ENCODE measurements at places on chromosomes 2 and 18.
A peak's percentile ranks its signal among the peaks of the same experiment; 100 is the strongest.

DNA sequence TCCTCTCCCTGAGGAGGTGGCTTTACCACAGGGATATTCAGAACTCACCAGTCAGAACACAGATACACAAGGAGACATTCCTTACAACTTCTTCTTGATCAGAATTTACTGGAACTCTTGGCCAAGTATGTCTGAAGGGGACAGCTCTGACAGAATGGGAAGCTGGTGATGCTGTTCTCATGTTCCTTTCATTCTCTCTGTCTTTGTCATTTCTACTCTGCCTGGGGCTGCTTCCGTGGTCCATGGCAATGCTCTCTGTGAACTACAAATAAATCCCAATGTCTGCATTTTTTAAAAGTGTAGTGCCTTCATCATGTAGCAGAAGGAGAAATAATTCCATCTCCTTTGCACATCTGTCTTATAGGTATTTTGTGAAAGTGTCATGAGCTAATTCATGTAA lies 730.3 kb downstream of the CNTNAP5 start:
- H3K27ac ChIP-seq, result no peak overlapping the region
- no peak for DNase-seq
- H3K36me3 ChIP-seq, result no peaks in the 10 kb centered on the region
- H3K4me3 ChIP-seq, result no peak overlapping the region

- H3K36me3 ChIP-seq, result no peaks in the 10 kb centered on the region
- no peak overlapping the region for H3K4me3 ChIP-seq
- no peak for DNase-seq
- no peaks in the 10 kb centered on the region for H3K4me1 ChIP-seq
These were observed 415.3 kb upstream of the ZEB2 start for GRCh38 chr2:144935191-144935590.

DNA sequence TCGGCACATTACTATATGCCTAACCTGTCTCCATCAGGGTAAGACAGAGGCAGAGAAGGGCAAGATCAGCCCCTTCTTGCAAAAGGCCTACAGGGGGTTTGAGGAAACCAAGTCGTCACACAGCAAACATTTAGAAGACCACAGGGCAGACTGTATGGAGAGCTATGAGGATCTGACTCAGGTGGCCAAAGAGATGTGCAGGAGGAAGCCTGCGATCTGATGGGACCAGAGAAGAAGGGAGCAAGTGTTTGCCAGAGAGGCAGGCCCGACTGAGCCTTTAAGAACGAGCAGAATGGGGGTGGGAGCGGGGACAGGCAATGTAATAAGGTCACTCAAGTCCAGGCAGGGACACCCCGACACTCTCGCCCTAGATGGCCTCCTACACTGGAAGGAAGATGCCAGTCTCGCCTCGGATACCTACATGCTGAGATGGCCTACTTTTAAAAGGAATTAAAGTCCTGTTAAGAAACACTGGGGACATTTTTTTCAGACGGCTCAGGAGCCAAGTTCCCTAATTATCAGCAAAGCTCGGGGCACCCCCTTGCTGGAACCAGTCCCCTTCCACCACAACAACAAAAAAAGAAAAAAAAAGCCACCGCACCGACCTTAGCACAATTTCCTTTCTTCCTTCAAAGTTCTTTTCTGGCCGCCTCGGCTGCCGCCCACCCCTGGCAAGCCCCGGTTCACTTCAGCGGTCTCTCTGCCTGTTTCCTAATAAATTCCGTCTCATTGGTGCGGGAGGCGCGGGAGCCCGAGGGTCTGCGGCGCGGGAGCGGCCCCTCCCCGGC lies 1.5 kb downstream of the SFXN5 start:
- no peak for DNase-seq
- H3K4me1 ChIP-seq, result peaks cover 27% of the 10 kb centered on the region
- peaks cover 2% of the 10 kb centered on the region for H3K36me3 ChIP-seq
- H3K4me3 ChIP-seq, result peak overlapping the region; percentile 93
- no peaks in the 10 kb centered on the region for H3K27me3 ChIP-seq

GRCh38 chr2:68379184-68379708 lies 14.2 kb downstream of the PLEK start:
- peaks cover 8% of the 10 kb centered on the region for H3K4me1 ChIP-seq
- peak overlapping the region; percentile 2 for H3K4me3 ChIP-seq
- no peaks in the 10 kb centered on the region for H3K27me3 ChIP-seq
- peak overlapping the region; percentile 5 for H3K27ac ChIP-seq

GRCh38 chr2:222169346-222169745 lies 129.5 kb downstream of the PAX3 start:
- H3K27ac ChIP-seq, result no peak overlapping the region
- H3K4me1 ChIP-seq, result no peaks in the 10 kb centered on the region
- H3K27me3 ChIP-seq, result no peaks in the 10 kb centered on the region
- no peak overlapping the region for H3K4me3 ChIP-seq

GRCh38 chr2:11764359-11764758 lies 17.9 kb downstream of the LPIN1 start:
- H3K36me3 ChIP-seq, result peaks cover 12% of the 10 kb centered on the region
- H3K4me3 ChIP-seq, result no peak overlapping the region
- H3K27ac ChIP-seq, result peak overlapping the region; percentile 80
- no peaks in the 10 kb centered on the region for H3K27me3 ChIP-seq
- H3K4me1 ChIP-seq, result peaks cover 37% of the 10 kb centered on the region

DNA sequence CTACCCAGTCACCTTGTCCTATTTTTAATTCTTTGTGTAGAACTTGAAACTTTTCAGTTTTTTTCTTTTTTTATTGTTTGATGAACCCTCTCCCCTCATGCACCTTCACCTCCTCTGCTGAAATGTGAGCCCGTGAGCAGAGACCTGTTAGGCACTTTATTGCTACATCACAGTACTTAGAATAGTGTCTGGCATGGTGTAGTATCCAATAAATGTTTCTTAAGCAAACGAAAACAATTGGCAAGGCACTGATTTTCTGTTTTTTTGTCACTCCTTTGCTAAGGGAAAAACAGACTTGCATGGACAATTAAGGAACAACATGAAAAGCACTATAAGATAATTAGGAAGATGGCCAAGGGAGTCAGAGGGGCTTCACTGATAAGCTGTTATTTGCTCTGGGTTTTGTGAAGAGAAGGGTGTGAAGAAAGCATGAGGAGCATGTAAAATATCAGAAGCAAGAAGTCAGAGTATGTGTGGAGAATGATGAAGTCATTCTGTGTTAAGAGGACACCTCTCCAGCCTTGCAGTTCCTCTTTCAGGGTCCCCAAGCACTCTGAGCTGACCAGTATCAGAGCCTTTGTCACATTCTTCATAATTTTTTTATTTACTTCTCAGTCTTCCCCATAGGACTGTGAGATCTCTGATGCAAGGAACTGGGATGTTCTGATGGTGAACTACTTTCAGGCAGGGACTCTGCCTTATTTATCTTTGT lies 99.7 kb upstream of the CAVIN2 start:
- H3K4me3 ChIP-seq, result no peak overlapping the region
- DNase-seq, result no peak
- peaks cover 43% of the 10 kb centered on the region for H3K27me3 ChIP-seq
- no peak overlapping the region for H3K27ac ChIP-seq
- no peaks in the 10 kb centered on the region for H3K36me3 ChIP-seq

DNA sequence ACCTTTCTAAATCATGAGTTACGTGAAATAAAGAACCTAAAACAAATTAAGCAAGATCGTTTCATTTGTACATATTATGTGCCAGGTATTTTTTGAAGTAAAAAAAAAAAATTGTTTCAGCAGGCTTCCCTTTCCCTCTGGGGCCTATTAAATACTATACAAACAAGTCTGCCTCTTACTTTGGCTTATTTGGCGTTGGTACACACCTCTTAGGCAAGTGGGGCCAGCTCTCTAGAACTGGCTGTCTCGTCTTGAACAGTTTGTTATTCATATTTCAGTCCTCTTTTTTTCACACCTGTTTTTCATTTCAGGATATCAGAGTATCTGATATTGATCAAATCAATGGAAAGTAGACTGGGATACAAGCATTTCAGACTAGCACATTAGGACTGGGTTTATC lies 27.4 kb upstream of the PPP3R1 start:
- H3K4me3 ChIP-seq, result no peak overlapping the region
- peaks cover 37% of the 10 kb centered on the region for H3K27me3 ChIP-seq
- H3K36me3 ChIP-seq, result no peaks in the 10 kb centered on the region

- peaks cover 6% of the 10 kb centered on the region for H3K4me1 ChIP-seq
- H3K27me3 ChIP-seq, result peaks cover 35% of the 10 kb centered on the region
- no peak overlapping the region for H3K4me3 ChIP-seq
- DNase-seq, result no peak
These were observed 251.7 kb upstream of the PXDN start for GRCh38 chr2:1995987-1996386.

DNA sequence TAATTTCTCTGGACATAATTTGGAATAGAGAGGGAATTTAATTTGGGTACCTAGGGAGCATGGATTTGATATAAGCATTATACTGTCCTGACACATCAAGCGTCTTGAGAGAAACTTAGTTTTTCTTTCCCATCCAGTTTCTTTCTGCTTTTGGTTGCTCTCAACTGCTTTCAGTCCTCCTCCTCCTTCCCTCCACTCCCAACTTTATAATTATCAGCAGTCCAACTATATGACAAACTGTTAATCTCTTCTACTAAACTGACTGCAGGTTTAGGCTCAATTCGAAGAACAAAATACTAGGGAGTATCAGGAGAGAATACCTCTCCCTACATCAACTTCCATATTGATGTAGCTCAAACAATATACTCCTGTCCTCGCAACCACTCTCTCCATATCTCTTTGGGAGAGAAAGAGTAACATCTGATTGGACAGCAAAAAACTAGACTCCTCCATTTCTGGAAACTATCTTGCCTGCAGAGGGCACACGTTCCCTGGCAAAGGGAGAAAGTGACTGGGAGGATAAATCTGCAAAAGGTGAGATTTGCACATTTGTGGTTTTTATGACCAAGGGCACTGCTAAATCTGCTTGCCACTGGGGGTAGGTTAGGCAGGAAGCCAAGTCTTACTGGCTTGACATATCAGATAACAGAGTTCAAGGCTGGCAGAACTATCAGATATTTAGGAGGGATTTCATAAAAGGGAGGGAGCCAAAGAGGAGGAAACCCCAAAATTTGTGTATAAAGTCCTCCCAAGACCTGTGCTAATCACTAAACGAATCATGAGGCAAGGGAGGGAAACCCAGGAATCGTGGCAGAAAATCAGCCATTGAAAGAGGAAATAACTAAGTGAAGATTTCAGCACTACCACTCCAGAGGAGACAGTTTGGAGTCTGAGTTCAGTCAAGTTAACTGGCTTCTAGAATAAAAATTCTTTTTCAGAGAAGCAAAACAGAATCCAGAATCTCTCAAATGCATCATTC lies 40.0 kb downstream of the ICA1L start:
- no peaks in the 10 kb centered on the region for H3K36me3 ChIP-seq
- H3K4me1 ChIP-seq, result peaks cover 13% of the 10 kb centered on the region
- H3K4me3 ChIP-seq, result no peak overlapping the region
- H3K27ac ChIP-seq, result peak overlapping the region; percentile 45

- H3K27me3 ChIP-seq, result no peaks in the 10 kb centered on the region
- DNase-seq, result no peak
- peak overlapping the region; percentile 78 for H3K27ac ChIP-seq
- peaks cover 46% of the 10 kb centered on the region for H3K4me1 ChIP-seq
These were observed 39.3 kb downstream of the MAP3K2 start for GRCh38 chr2:127348426-127349000.

- H3K36me3 ChIP-seq, result no peaks in the 10 kb centered on the region
- no peak for DNase-seq
- H3K27me3 ChIP-seq, result no peaks in the 10 kb centered on the region
- H3K27ac ChIP-seq, result no peak overlapping the region
These were observed 112.2 kb upstream of the ANKRD30BL start for GRCh38 chr2:132274000-132274399.

GRCh38 chr2:85444629-85445172 lies 26.2 kb downstream of the SH2D6 start:
- peaks cover 6% of the 10 kb centered on the region for H3K4me1 ChIP-seq
- no peak overlapping the region for H3K4me3 ChIP-seq
- H3K36me3 ChIP-seq, result no peaks in the 10 kb centered on the region
- DNase-seq, result no peak
- no peak overlapping the region for H3K27ac ChIP-seq
- no peaks in the 10 kb centered on the region for H3K27me3 ChIP-seq

- DNase-seq, result no peak
- H3K27ac ChIP-seq, result no peak overlapping the region
- H3K36me3 ChIP-seq, result peaks cover 8% of the 10 kb centered on the region
- no peaks in the 10 kb centered on the region for H3K27me3 ChIP-seq
These were observed 52.4 kb downstream of the PMS1 start for GRCh38 chr2:189836644-189837043.

GRCh38 chr18:32093102-32093511 lies 1.4 kb downstream of the RNF138 start:
- H3K36me3 ChIP-seq, result peaks cover 7% of the 10 kb centered on the region
- DNase-seq, result peak; percentile 13
- peak overlapping the region; percentile 97 for H3K27ac ChIP-seq
- peaks cover 47% of the 10 kb centered on the region for H3K4me1 ChIP-seq

- no peaks in the 10 kb centered on the region for H3K4me1 ChIP-seq
- peaks cover 17% of the 10 kb centered on the region for H3K27me3 ChIP-seq
- H3K4me3 ChIP-seq, result no peak overlapping the region
- no peak for DNase-seq
These were observed 42.8 kb downstream of the CCDC68 start for GRCh38 chr18:54916507-54916906.

GRCh38 chr2:207663870-207664545 lies 38.8 kb upstream of the METTL21A start:
- no peaks in the 10 kb centered on the region for H3K27me3 ChIP-seq
- H3K4me1 ChIP-seq, result peaks cover 3% of the 10 kb centered on the region
- DNase-seq, result no peak
- no peaks in the 10 kb centered on the region for H3K36me3 ChIP-seq

GRCh38 chr2:230870544-230871360 lies 6.0 kb downstream of the ITM2C start:
- H3K36me3 ChIP-seq, result no peaks in the 10 kb centered on the region
- no peaks in the 10 kb centered on the region for H3K27me3 ChIP-seq
- peaks cover 29% of the 10 kb centered on the region for H3K4me1 ChIP-seq
- H3K27ac ChIP-seq, result peak overlapping the region; percentile 4

- H3K4me3 ChIP-seq, result no peak overlapping the region
- no peak overlapping the region for H3K27ac ChIP-seq
- H3K36me3 ChIP-seq, result no peaks in the 10 kb centered on the region
- H3K4me1 ChIP-seq, result no peaks in the 10 kb centered on the region
- no peak for DNase-seq
These were observed 1370.1 kb upstream of the CRIM1 start for GRCh38 chr2:34985474-34985873.

DNA sequence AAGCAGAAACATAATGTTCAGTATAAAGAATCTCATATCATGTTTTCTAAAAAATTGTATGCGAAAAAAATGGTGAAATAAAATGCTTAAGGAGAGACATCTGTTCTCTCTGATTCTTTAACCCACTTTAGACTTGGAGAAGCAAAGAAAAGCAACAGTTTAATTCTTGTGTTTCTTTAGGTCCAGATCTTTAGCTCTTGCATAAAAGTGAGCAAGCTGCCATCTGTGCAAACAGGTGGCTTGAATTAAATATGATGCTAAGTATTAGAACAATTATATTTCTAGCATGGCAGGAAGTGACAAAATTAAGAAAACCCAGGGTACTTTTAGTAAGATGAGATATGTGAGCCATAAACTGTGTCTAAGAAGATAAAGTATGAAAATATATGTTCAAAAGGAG lies 1038.3 kb downstream of the DPP10 start:
- no peaks in the 10 kb centered on the region for H3K4me1 ChIP-seq
- H3K27me3 ChIP-seq, result no peaks in the 10 kb centered on the region
- H3K36me3 ChIP-seq, result no peaks in the 10 kb centered on the region
- H3K4me3 ChIP-seq, result no peak overlapping the region
- no peak for DNase-seq

- H3K36me3 ChIP-seq, result no peaks in the 10 kb centered on the region
- H3K27ac ChIP-seq, result no peak overlapping the region
- H3K4me3 ChIP-seq, result no peak overlapping the region
- DNase-seq, result no peak
These were observed 60.2 kb downstream of the CHRNA1 start for GRCh38 chr2:174704061-174704460.

- H3K4me3 ChIP-seq, result no peak overlapping the region
- peaks cover 9% of the 10 kb centered on the region for H3K27me3 ChIP-seq
- no peaks in the 10 kb centered on the region for H3K36me3 ChIP-seq
- no peak overlapping the region for H3K27ac ChIP-seq
- no peaks in the 10 kb centered on the region for H3K4me1 ChIP-seq
These were observed 45.5 kb upstream of the MSH2 start for GRCh38 chr2:47357483-47357882.

All from T-helper 17 cell (primary cell).